ENCODE measurements at places on chromosomes 7 and 10. TPM values are rescaled to one million over a fixed set of nuclear protein-coding genes. Genes with fewer than 3 reads are reported as not detected.

DNA sequence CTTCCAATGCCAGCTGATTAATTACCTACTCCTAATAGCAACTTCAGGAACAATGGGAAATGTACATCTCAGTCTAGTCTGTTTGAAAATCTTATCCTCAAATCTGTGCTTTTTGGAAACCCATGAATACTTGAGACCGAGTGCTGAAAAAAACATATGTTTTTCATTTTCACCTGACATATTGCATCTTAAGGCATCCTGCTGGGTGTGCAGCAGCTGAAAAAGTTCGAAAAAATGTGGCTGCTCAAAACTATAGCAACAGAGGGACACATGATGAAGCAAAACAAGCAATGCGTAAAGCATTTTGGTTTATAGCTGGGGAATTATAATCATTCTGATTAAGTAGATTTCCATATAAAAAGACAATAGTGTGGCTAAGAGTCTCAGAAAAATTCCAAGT, 218.0 kb downstream of the CREB5 start:
- no peaks in the 10 kb centered on the region for H3K36me3 ChIP-seq
- no peak for DNase-seq
- H3K4me1 ChIP-seq: peaks cover 25% of the 10 kb centered on the region
- no peaks in the 10 kb centered on the region for H3K27me3 ChIP-seq

DNA sequence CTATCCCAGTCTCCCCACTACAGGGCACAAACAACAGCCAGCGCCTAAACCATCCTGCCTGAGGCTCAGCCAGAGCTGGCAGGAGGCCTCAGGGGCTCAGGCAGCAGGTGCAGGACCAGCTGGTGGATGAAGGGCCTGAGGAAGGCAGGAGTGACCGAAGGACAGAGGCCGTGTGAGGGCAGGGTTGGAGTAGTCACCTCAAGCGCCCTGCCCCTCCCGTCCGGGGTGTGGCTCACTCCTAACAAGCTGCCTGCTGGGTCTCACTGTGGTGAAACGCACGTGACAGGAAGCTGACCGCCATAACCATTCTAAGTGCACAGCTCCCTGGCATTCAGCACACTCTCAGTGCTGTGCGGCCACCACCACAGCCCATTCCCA, 281.1 kb downstream of the ELFN1 start:
- no peaks in the 10 kb centered on the region for H3K27me3 ChIP-seq
- H3K4me3 ChIP-seq: no peak overlapping the region
- H3K27ac ChIP-seq: no peak overlapping the region
- peaks cover 9% of the 10 kb centered on the region for H3K36me3 ChIP-seq
- DNase-seq: no peak

DNA sequence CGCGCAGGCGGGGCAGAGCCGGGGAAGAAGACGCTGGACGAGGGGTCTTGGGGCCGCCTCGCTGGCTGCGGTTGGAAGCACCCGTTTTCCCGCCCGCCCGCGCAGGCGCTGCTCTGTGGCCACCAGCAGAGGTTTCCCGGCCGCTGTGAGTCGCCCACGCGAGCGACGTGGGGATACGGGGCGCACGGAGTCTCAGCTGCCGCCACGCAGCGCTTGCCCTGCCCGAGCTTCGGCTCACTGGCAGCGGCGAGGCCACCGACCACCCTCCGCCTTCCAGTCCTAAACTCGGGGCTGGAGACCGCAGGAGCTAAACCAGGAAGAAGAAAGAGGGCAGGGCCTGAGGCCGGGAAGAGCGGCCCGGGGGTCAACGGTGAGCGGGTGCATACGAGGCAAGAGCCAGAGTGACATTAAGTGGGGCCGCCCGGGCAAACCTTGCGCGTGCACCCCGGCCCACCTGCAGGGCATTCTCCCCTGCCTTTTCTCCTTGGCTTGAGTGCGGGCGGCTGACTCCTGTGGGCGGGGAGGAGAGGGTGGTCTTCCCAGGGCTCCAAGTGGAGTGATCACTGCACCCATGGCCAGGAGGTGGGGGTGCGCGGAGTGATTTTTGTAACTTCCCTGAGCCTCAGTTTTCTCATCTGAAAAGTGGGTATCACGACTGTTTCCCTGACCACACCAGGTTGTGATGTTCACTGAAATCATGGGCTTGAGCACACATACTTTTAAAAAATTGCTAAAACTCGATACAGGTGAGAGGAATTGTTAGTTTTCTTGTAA, 7.1 kb upstream of the EMX2 start:
- H3K4me3 ChIP-seq: peak overlapping the region; percentile 24
- H3K36me3 ChIP-seq: no peaks in the 10 kb centered on the region
- no peaks in the 10 kb centered on the region for H3K4me1 ChIP-seq

DNA sequence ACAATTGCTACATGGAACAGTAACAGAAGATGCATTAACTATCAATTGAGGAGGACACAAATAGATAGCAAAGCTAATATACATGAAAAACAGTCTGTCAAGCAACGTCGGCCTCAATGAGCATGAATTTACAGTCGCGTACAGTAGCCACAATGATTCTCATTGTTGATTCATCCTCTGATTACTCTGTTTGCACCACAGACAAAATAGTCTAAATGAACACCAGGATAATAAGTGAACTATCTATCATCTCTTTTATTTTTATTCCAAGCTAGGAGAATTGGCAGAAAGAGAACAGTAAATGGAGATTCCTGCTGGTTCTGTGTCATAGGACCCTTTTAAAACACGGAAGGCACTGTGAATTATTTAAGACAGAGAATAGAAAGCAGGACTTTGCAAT, 108.5 kb downstream of the EVX1 start:
- DNase-seq: no peak
- no peaks in the 10 kb centered on the region for H3K27me3 ChIP-seq
- H3K4me1 ChIP-seq: no peaks in the 10 kb centered on the region
- H3K36me3 ChIP-seq: no peaks in the 10 kb centered on the region

DNA sequence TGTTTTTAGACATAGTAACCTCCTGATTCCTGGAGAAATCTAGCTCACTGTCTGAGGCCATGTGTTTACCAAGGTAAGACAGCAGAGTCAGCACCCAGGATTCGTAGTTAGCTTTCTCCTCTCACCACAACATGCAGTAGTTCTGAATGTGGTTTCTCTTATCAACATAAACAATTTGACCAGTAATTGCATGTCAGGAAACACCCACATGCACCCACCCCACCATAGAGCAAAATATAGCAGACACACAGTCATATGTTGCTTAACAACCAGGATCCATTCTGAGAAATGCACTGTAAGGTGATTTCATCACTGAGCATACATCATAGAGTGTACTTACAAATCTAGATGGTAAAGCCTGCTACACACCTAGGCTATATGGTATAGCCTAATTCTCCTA, 1004.0 kb downstream of the ANKRD7 start:
- no peak for DNase-seq
- H3K36me3 ChIP-seq: no peaks in the 10 kb centered on the region
- H3K4me1 ChIP-seq: no peaks in the 10 kb centered on the region
- no peak overlapping the region for H3K27ac ChIP-seq
- H3K4me3 ChIP-seq: no peak overlapping the region
- no peaks in the 10 kb centered on the region for H3K27me3 ChIP-seq

GRCh38 chr7:20199015-20199737, 18.0 kb downstream of the MACC1 start:
- no peaks in the 10 kb centered on the region for H3K4me1 ChIP-seq
- H3K4me3 ChIP-seq: no peak overlapping the region
- DNase-seq: no peak
- no peak overlapping the region for H3K27ac ChIP-seq
- H3K27me3 ChIP-seq: no peaks in the 10 kb centered on the region
- H3K36me3 ChIP-seq: no peaks in the 10 kb centered on the region

DNA sequence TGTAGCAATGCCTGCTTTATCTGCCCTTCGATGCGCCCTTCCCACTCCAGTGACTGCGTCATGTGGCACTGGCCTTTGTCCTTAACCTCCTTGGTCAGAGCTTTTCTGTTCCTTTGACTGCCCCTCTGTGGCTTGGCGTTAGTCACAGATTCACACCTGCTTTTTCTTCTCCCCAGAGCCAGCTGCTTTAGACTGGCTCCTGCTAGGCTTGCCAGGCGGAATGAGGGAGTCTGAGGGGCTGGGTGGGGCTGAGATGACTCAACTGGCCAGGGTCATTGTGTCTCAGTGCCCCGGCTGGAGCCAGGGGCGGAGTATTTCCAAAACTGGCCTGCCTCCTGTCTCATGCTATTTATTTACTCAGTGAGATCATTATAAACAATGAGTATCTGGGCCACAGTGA, 194.1 kb downstream of the EMX2 start:
- no peak for DNase-seq
- H3K4me3 ChIP-seq: no peak overlapping the region
- peaks cover 56% of the 10 kb centered on the region for H3K27me3 ChIP-seq
- no peaks in the 10 kb centered on the region for H3K36me3 ChIP-seq

GRCh38 chr7:120273476-120273975, 551 bp downstream of the KCND2 start:
- no peaks in the 10 kb centered on the region for H3K4me1 ChIP-seq
- H3K27ac ChIP-seq: no peak overlapping the region
- DNase-seq: no peak

- no peaks in the 10 kb centered on the region for H3K36me3 ChIP-seq
- DNase-seq: no peak
- H3K27ac ChIP-seq: peak overlapping the region; percentile 67
- H3K4me1 ChIP-seq: peaks cover 72% of the 10 kb centered on the region
- H3K27me3 ChIP-seq: no peaks in the 10 kb centered on the region
These were observed 127.8 kb upstream of the BTBD16 start for GRCh38 chr10:122143238-122143841.

- no peaks in the 10 kb centered on the region for H3K27me3 ChIP-seq
- no peaks in the 10 kb centered on the region for H3K4me1 ChIP-seq
- H3K4me3 ChIP-seq: no peak overlapping the region
- H3K36me3 ChIP-seq: no peaks in the 10 kb centered on the region
- no peak overlapping the region for H3K27ac ChIP-seq
These were observed 450.0 kb upstream of the FZD8 start for GRCh38 chr10:36092116-36092515.

- no peak for DNase-seq
- H3K27me3 ChIP-seq: no peaks in the 10 kb centered on the region
- H3K27ac ChIP-seq: no peak overlapping the region
- no peaks in the 10 kb centered on the region for H3K4me1 ChIP-seq
These were observed 338.4 kb downstream of the GALNT17 start for GRCh38 chr7:71470326-71470725.

DNA sequence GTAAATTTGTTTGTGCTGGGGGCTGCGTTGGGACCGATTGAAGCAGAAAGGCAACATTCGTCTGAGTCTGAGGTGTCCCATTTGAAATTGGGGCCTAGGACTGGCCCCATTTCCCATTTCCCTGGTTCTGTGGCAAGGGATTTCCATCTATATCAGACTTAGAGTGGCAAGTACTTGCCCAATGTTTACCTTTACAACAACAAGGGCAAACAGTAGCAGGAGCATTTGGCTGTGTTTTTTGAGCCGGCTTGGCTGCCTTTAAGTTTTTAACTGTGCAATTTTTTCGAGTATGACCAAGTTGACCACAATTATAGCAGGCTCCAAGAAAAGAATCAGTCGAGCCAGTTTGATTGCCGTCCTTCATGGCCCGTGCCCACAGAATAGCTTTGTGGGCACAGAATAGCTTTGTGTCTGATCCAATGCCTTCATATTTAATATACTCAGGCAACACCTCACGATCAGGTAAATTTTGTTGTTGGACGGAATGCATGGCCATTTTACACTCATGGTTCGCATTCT, 4.7 kb upstream of the CYP17A1 start:
- no peaks in the 10 kb centered on the region for H3K4me1 ChIP-seq
- DNase-seq: no peak
- H3K27ac ChIP-seq: no peak overlapping the region

DNA sequence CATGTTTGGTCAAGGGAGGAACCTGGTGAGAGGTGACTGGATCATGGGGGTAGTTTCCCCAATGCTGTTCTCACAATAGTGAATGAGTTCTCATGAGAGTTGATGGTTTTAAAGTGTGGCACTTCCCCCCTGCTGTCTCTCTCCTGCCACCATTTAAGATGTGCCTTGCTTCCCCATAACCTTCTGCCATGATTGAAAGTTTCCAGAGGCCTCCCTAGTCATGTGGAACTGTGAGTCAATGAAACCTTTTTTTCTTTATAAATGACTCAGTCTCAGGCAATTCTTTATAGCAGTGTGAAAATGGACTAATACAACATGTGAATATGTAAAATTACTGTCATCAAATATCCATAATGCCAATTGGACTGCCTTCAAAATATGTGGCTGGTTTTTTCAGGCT, 165.5 kb upstream of the TARP start:
- no peaks in the 10 kb centered on the region for H3K36me3 ChIP-seq
- no peak for DNase-seq
- H3K4me1 ChIP-seq: no peaks in the 10 kb centered on the region
- no peak overlapping the region for H3K4me3 ChIP-seq

DNA sequence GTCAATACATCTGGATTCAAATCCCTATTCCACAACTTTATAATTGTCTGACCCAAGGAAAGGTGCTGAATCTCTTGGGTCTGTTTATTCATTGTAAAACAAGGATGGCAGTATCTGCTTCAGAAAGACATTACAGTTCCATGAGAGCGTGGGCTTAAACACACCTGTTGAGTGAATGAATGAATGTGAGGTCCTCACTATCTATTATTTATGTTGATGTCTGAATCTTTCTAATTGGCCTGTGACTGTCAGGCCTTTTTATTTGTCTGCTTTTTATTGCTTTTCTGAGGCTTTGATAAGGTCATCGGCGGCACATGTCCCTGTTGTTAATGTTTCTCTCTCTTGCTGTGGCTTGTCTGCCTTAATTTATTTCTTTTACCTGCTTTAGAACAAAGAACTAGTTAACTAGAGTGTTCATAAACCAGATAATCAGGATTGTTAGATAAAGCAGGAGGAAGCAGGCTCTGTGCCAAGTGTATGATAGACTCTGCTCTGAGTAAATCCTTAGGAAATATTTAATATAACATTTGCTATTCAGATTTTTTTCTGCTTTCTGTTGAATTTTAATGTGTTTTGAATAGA, 42.3 kb upstream of the CYCS start:
- H3K27me3 ChIP-seq: no peaks in the 10 kb centered on the region

GRCh38 chr7:16416289-16417282, 4.8 kb downstream of the CRPPA start:
- H3K27ac ChIP-seq: no peak overlapping the region
- no peak overlapping the region for H3K4me3 ChIP-seq
- H3K27me3 ChIP-seq: no peaks in the 10 kb centered on the region
- DNase-seq: no peak
- no peaks in the 10 kb centered on the region for H3K36me3 ChIP-seq
- H3K4me1 ChIP-seq: peaks cover 25% of the 10 kb centered on the region

DNA sequence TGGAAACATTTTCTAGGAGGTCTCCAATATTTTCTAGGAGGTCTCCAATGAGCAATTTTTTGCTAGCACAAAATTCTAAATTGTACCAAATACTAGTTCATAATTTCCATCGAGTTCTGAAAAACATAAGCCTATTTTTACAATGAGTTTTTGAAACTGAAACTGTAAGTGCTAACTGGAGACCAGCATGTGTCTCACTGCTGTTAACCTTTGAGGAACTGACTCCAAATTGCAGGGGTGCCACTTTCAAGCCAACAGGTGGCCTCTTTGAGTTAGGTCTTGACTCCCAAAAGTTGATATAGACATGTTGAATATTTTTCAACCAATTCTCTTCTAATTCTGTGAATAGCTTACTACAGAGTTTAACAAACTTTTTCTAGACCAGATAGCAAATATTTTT, 58.8 kb downstream of the CAV1 start:
- H3K4me1 ChIP-seq: peaks cover 8% of the 10 kb centered on the region
- no peaks in the 10 kb centered on the region for H3K27me3 ChIP-seq
- no peak for DNase-seq
- H3K27ac ChIP-seq: no peak overlapping the region

ABCA13 gene
- total RNA-seq: 9.8 TPM

CALHM3 gene
- total RNA-seq: not detected

HEPACAM2 gene
- not detected for total RNA-seq

HERC4 gene
- 47.5 TPM for total RNA-seq

SEC31B gene
- 0.85 TPM for total RNA-seq

ZNF777 gene
- 4.6 TPM for total RNA-seq

TASOR2 gene
- 18.0 TPM for total RNA-seq

TRIL gene
- 6.5 TPM for total RNA-seq

SFRP5 gene
- 2.7 TPM for total RNA-seq

SNX8 gene
- 12.8 TPM for total RNA-seq

HABP2 gene
- under 0.01 TPM for total RNA-seq

Measured in esophagus squamous epithelium (tissue), 5 donors.